ENCODE measurements at places on chromosomes 16 and 17.

GRCh38 chr16:79677799-79678530 lies 77.4 kb upstream of the MAF start:
- DNase-seq: no peak

DNA sequence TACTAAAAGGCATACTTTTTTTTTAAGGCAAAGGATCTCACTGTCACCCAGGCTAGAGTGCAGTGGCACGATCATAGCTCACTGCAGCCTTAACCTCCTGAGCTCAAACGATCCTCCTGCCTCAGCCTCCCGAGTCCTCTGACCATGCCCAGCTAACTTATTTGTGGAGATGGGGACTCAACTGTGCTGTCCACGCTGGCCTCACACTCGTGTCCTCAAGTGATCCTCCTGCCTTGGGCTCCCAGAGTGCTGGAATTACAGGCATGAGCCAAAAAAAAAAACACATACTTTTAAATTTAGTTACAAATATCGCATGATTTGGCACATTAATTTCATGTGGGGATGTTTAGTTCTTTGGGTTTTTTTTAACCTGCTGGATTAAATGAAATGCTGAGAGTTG lies 207.7 kb upstream of the CHMP6 start:
- no peak for DNase-seq

DNA sequence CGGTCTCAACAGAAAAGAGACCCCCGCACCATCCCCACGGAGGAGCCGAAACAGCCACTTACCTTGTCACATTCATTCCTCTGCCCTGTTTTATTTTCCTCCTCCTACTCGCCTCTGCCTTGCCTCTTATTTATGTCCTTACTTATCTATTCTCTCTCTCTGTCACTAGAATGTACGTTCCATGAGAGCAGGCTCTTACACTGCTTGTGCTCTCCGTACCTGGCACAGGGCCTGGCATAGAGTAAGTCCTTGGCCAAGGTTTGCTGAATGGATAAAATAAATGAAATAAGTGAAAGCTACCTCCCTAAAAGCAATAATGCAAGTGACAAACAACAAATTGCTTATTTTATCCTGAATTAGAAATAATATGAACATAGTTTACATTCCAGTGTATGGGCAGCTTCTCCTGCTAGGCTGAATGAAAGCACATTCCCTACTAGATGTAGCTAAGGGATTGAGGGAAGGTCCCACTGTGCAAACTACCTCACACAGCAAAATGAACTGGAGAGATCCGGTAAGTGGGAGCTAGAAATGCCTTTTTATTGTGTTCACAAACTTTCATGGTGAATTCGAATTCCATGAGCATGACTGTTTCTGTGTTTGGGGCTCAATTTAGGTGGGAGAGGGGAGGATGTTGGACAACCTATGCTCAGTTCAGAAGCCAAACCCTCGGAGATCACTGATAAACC lies 173.1 kb downstream of the PARN start:
- DNase-seq: no peak

- no peak for DNase-seq
Observed at GRCh38 chr17:81741594-81742452, 29.7 kb downstream of the SLC25A10 start.

GRCh38 chr17:10059684-10060211 lies 138.7 kb downstream of the GAS7 start:
- DNase-seq: no peak

DNA sequence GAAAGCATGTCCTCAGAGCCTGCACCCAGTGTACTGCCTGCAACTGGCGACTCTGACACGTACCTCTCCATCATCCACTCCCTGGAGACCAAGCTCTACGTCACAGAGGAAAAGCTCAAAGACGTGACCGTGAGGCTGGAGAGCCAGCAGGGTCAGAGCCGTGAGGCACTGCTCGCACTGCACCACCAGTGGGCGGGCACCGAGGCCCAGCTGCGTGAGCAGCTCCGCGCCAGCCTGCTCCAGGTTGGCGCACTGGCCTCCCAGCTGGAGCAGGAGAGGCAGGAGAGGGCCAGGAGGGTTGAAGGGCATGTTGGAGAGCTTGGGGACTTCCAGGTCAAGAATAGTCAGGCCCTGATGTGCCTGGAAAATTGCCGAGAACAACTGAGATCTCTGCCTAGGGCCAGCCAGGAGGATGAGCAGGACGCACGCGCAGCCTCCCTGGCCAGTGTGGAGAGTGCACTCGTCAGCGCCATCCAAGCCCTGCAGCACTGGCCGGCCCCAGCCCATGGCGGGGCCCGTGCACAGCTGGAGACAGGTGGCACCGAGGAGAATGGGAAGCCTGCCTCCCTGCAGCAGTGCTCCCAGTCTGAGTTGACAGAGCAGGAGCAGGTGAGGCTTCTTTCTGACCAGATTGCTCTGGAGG lies 40.3 kb downstream of the PLD6 start:
- DNase-seq: no peak

DNA sequence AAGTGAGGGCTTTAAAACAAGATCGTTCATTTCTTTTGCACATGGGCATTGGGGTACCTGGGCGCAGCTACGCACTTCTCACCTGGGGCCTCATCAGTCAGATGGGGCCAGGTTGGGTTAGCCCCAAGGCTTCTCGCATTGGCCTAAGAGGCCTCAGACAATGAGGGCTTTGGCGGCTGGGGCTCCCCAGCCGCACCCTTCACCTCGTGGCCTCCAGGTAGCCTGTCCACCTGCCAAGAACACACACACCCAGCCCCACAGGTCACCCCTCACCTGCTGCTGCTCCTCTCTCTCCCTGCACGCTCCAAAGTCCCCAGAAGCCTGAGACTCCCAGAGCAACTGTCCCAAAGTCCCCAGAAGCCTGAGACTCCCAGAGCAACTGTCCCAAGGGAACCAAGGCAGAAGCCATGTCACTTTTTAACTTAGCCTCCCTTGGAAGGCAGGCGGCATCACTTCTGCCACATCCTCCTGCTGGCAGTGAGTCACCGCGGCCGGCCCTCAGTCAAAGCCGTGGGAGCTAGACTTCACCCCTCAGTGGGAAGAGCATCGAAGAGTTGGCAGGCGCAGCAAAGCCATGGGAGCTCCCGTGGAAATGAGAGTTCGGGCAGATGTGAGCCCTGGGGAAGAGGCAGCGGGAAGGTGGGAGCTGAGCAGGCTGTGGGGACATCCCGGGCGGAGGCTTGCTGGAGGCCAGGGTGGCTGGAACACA lies 78.9 kb upstream of the PLCG2 start:
- no peak for DNase-seq

DNA sequence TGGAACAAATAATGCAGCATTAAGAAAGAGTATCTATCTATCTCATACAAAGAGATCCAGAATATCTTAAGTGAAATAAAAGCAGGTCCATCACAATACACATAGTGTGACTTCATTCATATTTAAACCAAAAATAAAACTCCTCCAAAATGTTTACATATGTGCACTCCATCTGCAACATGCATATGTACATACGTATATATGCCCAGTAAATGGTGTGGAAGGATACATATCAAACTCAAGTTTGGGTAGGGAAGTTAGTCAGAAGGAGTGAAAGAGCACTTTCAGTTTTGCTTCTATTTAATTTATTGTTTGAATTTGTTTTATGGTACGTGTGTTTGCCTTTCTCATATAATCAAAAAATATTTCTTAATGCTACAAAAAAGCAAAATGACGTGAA lies 12.0 kb upstream of the ADAT1 start:
- no peak for DNase-seq

GRCh38 chr17:75754378-75755204 lies 10.4 kb downstream of the GALK1 start:
- no peak for DNase-seq

DNA sequence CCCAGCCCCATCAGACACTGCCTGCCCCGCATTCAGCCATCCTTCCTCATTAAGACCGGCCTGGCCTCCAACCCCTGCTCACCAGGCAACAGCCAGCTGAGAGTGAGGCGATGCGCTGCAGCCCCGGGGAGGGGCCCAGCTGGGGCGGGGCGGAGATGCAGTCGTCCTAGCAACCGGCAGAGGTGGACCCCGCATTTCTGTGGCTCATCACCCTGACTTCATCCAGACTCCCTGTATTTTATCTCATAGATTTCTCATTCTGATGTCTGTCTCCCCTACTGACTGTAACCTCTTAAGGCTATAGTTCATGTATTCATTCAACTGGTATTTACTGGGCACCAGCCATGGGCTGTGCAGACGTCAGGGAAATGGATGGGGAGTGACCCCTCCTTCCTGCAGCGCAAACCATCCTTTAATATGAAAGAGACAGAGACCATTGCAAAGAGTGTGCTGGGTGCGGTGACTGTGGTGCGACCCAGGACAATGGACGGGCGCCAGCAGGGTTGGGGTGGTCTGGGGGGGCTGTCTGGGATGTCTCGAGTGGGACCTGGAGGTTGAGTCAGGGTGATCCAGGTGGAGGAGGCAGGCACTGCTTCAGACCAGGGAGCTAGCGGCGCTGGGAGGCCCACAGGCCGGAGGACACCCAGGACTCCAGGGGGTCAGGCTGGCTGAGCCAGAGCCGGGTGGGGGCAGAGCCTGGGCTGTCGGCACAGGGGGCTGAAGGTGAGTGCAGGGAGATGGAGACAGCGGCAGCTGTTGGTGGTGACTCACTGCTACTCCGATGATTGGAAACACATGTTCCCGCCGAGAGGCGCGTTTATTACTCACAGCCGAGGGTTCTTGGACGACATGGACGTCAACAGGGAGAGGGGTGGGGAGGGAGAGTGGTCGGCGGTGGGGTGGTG lies 10.5 kb upstream of the TIMP2 start:
- peak; percentile 68 for DNase-seq

- DNase-seq: no peak
Observed at GRCh38 chr16:9798952-9799580, 383.2 kb downstream of the GRIN2A start.

DNA sequence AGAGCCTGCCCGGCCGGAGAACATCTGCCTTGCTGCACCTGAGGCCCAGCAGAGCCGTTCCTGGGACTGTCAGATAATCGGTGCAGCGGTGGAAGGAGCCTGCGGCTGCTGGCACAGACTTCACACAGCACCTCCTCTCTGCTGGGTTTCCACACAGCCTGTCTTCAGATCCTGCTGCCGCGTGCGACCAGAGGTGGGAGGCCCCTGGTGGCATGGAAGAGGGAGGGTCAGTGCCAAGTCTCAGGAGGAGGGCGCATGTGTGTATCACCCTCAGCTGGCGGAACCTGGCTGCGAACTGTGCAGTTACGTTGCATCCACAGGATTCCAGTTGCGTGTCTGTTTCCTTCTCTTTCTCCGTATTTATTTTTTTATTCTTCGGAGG lies 3.3 kb downstream of the CDK5R1 start:
- DNase-seq: no peak

DNA sequence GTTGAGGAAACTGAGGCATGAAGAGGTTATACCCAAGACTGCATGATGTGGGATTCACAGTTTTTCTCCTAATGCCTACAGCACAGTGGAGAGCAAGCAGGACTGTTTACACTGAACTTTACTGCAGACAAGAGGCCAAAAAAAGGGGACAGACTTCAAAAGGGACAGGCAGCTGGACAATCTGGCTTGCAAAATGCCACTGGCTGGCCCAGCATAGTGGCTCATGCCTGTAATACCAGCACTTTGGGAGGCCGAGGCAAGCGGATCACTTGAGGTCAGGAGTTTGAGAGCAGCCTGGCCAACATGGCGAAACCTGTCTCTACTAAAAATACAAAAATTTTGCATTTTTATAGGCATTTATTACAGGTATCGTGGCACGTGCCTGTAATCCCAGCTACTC lies 2.0 kb upstream of the MGAT5B start:
- no peak for DNase-seq

- no peak for DNase-seq
Observed at GRCh38 chr17:19757536-19758180, 9.6 kb upstream of the ALDH3A1 start.
